ENCODE measurements at places on chromosomes 16 and 17.

DNA sequence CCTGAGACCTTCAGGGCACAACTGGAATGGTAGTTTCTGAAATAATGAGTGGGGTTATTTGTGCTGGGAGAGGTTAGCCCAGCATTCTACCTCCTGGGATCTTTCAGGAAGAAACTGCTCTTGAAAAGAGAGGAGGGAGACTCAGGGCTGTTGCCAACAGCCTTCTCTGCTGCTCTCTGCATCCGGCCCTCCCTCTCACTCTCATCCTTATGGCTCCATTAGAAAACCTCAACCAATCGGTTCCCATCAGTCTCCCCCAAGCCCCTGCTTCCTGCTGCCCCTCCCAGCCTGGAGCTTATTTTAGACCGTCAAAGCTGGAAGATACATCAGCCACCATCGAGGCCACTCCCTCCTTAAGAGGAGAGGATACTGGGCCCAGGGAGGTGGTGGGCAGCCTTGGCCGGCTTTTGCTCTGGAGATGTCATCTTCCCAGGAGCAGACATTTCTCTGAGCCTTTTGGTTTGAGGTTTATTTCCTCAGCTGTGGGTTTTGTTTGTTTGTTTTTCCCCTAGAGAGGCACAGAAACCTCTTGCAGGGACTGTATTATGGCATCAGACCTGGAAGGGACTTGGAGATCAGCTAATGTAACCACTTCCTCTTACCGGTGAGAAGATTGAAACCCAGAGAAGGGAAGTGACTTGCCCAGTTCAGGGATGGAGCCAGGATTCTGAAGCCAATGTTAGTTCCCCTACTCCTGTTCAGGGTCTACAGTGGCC lies 2.7 kb downstream of the MPRIP start:
- DNase-seq: peak; percentile 85

- DNase-seq: no peak
Measured at GRCh38 chr17:49409066-49409465, 5.6 kb downstream of the PHB1 start.

GRCh38 chr16:24087891-24088410 lies 168.2 kb upstream of the CACNG3 start:
- DNase-seq: no peak

- DNase-seq: peak; percentile 15
Measured at GRCh38 chr17:7775051-7775450, 57.5 kb downstream of the DNAH2 start.

DNA sequence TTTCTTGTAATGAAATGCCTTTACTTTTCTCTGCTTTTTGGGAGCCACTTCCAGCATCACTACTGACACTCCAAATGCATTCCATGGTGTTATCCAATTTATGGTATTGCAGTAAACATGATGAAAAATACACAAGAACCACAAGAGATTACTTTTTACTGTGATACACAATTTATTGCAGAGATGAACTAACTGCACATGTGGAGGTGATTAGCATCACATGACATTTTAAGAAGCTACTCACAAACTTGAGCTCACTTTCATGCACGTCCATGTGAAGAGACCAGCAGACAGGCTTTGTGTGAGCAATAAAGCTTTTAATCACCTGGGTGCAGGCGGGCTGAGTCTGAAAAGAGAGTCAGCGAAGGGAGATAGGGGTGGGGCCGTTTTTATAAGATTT lies 780.5 kb upstream of the GOT2 start:
- DNase-seq: no peak

DNA sequence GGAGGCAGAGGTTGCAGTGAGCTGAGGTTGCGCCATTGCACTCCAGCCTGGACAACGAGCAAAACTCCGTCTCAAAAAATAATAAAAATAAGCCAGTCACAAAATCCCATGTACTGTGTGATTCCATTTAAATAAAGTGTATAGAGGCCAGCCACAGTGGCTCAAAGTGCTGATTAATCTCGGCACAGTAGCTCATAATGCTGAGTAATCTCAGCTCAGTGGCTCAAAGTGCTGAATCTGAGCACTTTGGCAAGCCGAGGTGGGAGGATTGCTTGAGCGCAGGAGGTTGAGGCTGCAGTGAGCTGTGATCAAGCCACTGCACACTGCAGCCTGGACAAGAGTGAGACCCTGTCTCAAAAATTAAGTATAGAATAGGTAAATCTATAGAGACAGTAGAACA lies 4.9 kb downstream of the TMED6 start:
- DNase-seq: no peak

- peak; percentile 81 for DNase-seq
Measured at GRCh38 chr17:45170931-45171337, 9.3 kb downstream of the HEXIM2 start.

DNA sequence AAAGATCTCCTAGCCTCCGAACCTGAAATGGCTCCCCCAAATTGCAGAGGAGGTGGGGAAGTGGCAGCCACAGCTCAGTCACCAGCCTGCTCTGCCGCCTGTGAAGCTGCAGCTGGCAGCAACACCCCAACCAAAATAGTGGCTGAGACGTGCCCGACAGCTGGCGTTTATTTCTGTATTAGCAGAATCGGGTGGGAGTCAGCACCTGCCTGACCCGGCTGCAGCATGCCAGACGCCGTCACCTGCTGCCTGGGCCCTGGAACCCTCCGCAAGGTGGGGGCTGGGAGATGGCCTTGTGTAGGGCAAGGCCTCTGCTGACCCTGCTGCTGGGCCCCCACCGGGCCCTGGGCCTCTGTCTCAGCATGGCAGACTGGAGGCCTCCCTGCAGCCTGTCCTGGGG lies 17.5 kb upstream of the PABPN1L start:
- DNase-seq: no peak
